CD8-positive, alpha-beta memory T cell (primary cell): ENCODE measurements at places on chromosomes 2 and 18.

DNA sequence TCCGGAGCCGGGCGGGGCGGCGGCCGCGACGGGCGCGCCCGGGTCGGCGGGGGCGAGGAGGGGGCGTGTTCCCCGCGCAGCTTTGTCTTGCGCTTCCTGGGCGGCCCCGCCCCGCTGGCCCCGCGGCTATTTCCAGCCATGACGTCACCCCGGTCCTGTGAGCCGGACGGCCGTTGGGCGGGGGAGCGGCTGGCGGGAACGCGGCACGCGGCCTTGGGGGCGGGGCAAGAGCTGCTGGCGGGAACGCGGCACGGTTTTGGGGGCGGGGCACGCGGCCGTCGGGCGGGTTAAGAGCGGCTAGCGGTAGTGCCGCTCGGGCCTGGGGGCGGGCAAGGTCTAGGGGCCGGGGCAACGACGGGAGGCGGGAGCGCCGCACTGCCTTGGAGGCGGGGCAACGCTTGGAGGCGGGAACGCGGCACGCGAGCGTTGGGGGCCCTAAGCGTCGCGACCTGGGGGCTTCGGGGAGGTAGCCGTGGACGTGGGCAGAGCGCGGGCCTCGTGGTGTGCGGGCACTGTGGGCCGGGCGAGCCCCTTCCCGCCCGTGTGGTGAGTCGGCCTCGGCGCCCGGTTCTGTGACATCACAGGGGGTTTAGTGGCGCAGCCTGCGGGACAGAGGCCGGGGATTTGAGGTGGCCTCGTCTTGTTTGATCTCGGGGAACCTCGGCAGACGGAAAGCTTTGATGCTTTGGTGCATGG lies 704 bp downstream of the KLF11 start:
- DNase-seq, result peak; percentile 94

DNA sequence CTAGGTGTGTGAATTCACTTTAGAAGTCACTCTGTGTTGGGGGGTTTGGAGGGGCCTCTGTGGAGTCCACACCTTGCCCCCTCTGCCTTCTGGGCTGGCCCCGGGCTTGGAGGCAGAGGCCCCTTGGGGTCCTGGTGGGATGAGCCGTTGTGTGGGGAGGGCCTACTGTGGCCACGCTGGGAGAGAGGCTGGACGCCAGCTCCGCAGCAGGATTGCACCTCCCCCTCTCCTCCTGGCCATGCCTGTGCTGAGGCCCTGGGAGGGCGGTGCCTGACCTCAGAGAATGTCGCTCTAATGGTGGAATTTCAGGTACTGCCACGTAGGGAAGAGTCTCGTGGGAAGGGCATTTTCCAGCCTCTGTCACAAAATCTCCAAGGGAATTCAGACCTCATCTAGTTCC lies 237.0 kb downstream of the ATAD2B start:
- no peak for DNase-seq

DNA sequence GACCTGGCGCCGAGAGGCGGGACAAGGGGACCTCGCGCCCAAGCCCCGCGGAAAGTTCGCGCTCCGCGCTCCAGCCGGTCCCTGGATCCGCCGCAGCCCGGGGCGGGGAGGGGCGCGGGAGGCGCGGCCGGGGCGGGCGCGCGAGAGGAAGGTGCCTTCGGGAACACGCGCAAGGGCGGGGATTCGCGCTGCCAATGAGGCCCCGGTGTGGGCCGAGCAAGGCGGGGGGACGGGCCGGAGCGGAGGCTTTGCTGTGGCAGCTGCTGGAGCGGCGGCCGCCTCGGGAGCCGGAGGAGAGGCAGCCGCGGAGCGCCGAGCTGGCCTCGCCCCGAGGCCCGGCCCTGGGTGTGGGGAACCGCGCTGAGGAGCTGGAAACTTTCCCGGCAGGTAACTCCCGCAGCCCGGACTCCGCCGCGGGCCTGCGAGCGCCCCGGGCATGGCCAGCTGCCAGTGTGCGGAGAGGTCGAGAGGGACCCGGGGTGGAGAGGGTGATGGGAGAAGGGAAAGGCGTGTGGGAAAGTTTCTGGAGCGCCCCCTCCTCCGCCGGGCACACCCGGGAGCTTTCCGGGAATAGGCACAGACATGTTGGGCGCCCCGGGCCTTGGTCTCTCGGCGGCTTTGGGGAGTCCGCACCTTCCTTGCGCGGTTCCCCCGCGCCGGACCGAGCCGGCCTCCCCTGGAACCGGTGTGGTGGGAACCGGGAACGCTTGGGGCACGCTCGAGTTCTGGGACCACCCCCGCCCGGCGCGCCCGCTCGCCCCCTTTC lies at the start of gene TANC1:
Gene TANC1 (plus strand): TSS at position 245 of the 766 bp plus-strand sequence. CDS start 97,271 bp downstream, outside the sequence.
- DNase-seq, result peak; percentile 8

- no peak for DNase-seq
Measured at GRCh38 chr2:108926561-108927380, 62.2 kb downstream of the EDAR start.

GRCh38 chr2:117774716-117775115 lies 39.8 kb upstream of the DDX18 start:
- no peak for DNase-seq

GRCh38 chr2:10750610-10751009 lies 29.2 kb downstream of the ATP6V1C2 start:
- no peak for DNase-seq

GRCh38 chr2:29769847-29770246 lies 151.5 kb downstream of the ALK start:
- DNase-seq, result no peak

DNA sequence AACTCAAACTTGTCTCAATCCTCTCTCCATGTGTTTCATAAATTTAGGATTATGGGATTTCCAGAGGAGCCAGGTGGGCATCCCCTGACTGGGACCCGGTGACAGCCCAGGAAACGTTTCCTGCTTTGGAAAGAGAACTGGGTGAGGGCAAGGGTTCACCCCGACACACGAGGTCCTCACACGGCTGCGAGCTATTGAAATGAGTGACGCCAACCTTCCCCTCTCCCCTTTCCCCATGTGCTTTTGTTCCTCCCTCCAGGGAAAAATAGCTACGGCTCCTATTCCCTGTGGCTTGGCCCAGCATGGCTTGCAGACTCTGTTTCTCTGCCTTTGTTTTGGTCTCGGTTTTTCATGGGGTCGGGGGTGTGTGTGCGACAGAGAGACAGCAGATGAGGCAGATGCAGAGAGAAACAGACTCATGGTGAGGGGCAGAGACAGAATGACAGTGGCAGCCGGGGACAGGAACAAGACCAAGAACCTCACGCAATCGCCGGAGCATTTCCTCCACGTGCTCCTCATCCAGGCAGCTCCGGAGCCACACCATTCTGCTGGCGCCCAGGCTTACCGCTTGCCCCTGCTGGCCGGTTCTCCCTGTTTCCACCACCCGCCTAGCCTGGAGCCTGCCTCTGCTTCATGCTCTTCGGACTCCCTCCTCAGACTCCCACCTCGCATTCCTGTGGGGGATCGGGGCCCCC lies 238.5 kb downstream of the DYSF start:
- no peak for DNase-seq

GRCh38 chr18:77107292-77107691 lies 25.3 kb downstream of the MBP start:
- DNase-seq, result no peak

- DNase-seq, result no peak
Measured at GRCh38 chr18:36297417-36298125, at the start of gene FHOD3. FHOD3 (plus strand) TSS chr18:36297713; CDS start chr18:36297836, 123 bp downstream.

- no peak for DNase-seq
Measured at GRCh38 chr2:9690252-9690651, 59.5 kb upstream of the YWHAQ start.

- DNase-seq, result no peak
Measured at GRCh38 chr2:171723716-171724683, 36.7 kb downstream of the DYNC1I2 start.

GRCh38 chr2:215619989-215620388 lies 184.1 kb upstream of the FN1 start:
- no peak for DNase-seq

GRCh38 chr2:118613737-118614136 lies 233.7 kb downstream of the EN1 start:
- no peak for DNase-seq

GRCh38 chr18:51514128-51514527 lies 316.6 kb upstream of the MEX3C start:
- no peak for DNase-seq

DNA sequence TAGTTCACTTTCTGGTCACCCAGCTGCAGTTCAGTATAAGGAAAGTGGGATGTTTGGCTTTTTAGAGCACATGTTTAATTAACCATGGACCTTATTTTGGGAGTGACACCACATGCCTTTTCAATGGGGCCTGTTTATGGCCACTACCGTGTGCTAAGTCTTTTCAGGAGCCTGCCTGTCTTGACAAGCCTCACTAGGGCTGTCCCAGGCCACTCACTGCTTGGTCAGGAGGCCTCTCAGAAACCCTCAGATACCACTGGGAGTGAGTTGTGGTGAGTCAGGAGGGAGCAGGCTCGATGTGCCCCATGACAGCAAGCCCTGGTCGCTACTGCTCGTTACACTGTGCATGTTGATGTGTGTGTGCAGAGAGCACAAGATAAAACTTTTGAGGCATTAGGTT lies 123.0 kb downstream of the MAP4K4 start:
- no peak for DNase-seq

GRCh38 chr18:22082408-22082807 lies 87.0 kb upstream of the GATA6 start:
- no peak for DNase-seq

GRCh38 chr2:238127165-238128060 lies 11.1 kb upstream of the KLHL30 start:
- DNase-seq, result no peak

DNA sequence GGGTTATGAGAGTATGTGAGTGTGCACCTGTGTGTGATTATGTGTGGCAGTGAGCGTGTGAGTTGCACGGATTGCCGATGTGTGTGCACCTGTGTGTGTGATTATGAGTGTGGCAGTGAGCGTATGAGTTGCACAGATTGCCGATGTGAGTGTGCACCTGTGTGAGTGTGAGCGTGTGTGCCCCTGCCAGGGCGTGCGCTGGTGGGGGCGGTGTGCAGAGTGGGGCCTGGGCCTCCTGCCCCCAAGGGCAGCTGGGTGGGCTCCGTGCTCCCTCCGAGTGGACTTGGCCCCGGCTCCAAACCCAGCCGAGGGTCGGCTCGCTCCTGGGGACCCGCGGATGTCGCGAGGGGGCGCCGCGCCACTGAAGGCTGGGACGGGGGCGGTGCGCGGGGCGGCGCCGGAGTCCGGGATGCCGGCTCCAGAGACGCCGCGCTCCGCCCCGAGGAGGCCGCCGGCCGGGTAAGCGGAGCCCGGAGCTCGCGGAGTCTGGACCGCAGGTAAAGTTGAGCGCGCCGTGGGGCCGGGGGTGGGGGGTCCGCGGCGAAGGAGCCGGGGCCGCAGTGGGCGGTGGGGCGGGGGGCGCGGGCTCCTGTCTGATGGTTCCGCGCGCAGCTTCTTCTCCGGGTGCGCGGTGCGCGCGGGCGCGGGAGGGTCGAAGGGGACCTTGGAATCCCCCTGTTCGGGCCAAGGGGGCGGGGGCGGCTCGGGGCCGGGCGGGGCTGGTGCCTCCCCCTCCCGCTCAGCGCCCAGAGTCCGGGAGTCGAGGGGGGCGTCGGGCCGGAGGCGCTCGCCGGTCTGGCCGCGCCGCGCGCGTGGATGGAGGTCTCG lies at the start of gene KCNG2:
Gene KCNG2 (plus strand): TSS at position 421 of the 828 bp plus-strand sequence. CDS start 65,730 bp downstream, outside the sequence.
- DNase-seq, result no peak

DNA sequence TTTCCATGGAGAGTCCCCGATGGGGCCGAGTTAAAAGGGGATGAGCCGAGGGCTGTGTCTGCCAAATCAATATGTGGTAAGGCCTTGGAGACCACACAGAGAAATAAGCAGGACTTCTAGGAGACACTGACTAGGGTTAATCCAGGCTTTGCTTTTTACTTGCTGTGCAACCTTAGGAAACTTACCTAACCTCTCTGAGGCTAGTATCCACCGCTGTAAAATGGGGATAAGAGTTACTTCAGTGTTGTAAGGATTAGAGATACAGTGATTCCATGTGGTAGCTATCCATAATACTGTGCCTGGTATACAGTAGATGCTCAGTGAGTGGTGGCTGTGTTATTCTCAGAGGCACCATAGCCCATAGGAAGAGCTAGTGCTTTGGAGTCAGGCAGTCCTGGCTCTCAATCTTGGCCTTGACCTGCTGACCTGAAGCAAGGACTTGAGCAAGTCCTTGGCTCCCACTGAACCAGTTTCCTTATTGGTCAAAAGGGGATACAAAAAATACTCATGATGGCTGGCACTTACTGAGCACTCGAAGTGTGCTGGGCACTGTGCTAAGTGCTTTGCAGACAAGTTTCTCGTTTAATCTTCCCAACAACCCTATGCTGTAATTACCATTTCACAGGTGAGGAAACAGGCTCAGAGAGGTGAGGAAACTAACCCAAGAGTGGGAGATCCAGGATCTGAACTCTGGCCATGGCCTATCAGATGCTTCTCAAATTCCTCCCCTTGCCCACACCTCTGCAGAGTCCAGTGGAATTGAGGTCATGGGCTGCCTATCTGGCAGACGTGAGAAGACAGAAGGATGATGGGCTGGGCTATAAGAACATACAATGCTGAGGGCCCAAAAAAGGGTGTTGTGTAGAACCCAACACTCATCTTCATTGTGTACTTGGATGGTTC lies 12.0 kb upstream of the DES start:
- DNase-seq, result no peak

- no peak for DNase-seq
Measured at GRCh38 chr2:70686577-70687460, 81.2 kb downstream of the ADD2 start.

- DNase-seq, result no peak
Measured at GRCh38 chr18:7236933-7237332, 6.0 kb downstream of the LRRC30 start.

- DNase-seq, result no peak
Measured at GRCh38 chr2:205386109-205386508, 296.2 kb upstream of the NRP2 start.

GRCh38 chr2:200454927-200455801 lies 54.7 kb downstream of the KCTD18 start:
- no peak for DNase-seq

DNA sequence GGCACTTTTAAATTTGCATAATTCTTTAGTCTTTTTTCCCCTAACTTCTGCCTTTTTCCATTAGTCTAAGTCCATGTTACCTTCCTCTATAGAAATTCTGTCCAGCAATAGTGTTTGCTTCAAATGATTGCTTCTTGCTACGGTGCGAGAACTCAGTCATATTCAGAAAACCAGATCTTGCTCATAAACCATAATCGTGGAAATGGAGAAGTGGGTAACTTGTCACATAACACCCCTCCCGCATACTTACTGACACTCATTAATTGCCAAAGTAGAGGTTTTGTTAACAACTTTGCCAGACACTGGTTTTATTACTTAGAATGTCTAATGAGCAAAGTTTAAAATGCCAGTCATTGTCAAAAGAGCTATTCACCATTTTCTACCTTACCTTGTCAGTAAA lies 94.3 kb upstream of the TWSG1 start:
- DNase-seq, result no peak
